ENCODE measurements at places on chromosomes 7 and 10. TPM values are rescaled to one million over a fixed set of nuclear protein-coding genes. Genes with fewer than 3 reads are reported as not detected.

DNA sequence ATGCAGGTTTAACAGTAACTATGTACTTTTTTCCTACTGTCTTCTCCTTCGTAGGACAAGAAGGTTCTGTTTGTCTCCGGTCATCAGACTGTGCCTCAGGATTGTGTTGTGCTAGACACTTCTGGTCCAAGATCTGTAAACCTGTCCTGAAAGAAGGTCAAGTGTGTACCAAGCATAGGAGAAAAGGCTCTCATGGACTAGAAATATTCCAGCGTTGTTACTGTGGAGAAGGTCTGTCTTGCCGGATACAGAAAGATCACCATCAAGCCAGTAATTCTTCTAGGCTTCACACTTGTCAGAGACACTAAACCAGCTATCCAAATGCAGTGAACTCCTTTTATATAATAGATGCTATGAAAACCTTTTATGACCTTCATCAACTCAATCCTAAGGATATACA is 2.4 kb downstream of the DKK1 start:
- no peak for DNase-seq

Gene IDI2
- not detected for total RNA-seq

GRCh38 chr10:89554433-89554832 is 19.0 kb upstream of the SLC16A12 start:
- no peak for DNase-seq

GRCh38 chr7:151378011-151378410 is 31.8 kb downstream of the WDR86 start:
- no peak for DNase-seq

DNA sequence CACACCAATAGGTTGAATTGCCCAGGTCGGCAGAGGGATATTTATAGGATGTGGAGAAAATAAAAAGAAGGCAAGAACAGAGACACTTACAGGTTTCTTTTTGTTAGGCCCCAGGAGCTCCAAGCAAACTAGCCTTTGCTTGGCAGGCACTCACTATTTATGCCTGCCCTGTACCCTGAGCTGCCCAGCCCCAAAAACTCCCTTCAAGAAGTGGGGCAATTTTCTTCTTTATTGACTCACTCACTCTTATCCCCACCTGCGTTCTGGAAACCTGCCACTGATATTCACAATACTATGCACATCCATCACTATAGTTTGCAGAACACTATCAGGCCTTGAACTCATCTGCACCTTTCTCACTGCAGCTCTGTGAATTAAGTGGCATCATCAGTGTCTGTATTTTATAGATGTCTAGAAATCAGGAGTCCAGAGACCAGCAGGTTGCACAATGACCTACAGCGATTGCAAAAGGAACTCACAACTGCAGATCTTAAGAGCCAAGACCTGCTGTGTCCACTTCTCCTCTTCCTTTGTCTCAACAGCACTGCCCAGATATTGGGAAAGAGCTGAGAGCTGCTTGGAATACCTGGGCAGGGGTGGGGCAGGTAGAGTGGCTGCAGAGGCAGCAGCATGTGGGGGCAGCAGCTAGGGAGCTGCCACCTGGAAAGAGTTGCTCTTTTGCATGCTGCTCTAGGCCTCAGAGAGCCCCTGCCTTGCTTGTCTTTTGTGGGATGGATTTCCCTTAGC is at the start of gene SFTPD:
Gene SFTPD (minus strand): TSS at position 130 of the 747 bp plus-strand sequence. CDS start 2,446 bp downstream, outside the sequence.
- DNase-seq: no peak

GRCh38 chr10:77289027-77289501 is 348.5 kb downstream of the KCNMA1 start:
- DNase-seq: no peak

GRCh38 chr10:72176701-72177100 is 39.1 kb upstream of the ANAPC16 start:
- DNase-seq: no peak

Gene PHKG1
- 2.0 TPM for total RNA-seq

Gene LIPJ
- 0.07 TPM for total RNA-seq

Gene CYP3A7
- not detected for total RNA-seq

DNA sequence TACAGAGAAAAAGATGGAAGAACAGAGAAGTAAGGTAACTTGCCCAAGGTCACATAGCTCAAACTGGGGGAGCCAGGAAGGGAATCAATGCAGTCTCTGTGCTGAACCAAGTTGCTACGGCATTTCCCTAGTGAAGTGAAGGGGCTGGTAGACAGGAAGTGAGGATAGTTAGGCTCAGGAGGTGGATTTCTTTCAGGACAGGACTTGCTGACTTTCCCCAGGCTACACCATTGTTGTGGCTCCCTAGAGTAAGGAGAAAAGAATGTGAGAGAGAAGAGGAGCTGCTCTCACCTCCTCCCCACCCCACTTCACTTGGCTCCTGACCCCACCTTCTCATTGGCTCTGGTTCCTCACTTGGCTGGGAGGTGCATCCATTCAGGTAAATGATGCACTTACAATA is 316.9 kb downstream of the INHBA start:
- DNase-seq: no peak

DNA sequence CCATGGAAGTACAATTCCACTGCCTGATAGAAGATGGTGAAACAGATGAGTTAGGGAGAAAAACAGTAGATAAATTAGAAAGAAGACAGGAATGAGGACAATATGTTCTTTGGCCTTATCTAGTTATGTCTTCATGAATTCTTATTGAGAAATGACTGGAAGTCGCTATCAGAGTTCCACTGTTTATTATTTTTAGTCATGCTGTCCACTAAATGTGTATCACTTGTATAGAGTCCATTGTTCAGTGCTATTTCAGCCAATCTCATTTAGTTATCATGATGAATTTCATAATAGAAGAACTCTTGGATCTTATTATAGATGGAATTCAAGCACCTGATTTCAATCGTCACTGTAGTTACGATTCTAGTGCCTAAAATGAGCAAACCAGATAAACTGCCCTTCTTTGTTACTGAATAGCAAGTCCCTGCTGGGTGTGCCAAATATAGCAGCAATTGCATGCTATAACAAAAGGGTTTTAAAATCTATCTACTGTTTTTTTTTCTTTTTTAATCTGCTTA is 177.7 kb upstream of the COL1A2 start:
- DNase-seq: no peak

GRCh38 chr7:78169992-78170391 is 371.4 kb downstream of the PHTF2 start:
- no peak for DNase-seq

GRCh38 chr10:132960071-132960472 is 17.7 kb upstream of the CFAP46 start:
- no peak for DNase-seq

- DNase-seq: no peak
Measured at GRCh38 chr10:13080643-13081042, 19.3 kb upstream of the OPTN start.

- DNase-seq: no peak
Measured at GRCh38 chr7:72309476-72309875, 102.7 kb downstream of the CALN1 start.

- DNase-seq: no peak
Measured at GRCh38 chr10:266974-267425, 131.7 kb downstream of the ZMYND11 start.

- no peak for DNase-seq
Measured at GRCh38 chr7:78792006-78792405, 661.5 kb downstream of the MAGI2 start.

Gene SLC16A12
- not detected for total RNA-seq

DNA sequence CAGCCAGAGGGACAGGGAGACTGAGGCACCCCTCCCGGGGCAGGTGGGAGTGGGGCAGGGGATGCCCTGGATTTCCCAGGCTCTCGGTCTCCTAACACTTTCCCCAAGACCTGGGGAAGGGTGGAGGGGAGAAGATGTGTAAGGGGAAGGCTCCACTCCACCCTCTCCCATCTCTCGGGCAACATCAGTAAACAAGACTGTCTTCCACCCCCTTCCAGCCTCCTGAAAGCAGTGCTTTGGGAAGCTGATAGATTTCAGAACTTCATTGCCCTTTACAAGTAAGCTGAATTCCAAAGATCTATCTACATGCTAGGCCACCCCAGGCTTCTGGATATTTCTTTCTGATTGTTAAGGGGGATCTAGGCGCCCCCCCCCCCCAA is 3.7 kb downstream of the FLNC start:
- DNase-seq: no peak

DNA sequence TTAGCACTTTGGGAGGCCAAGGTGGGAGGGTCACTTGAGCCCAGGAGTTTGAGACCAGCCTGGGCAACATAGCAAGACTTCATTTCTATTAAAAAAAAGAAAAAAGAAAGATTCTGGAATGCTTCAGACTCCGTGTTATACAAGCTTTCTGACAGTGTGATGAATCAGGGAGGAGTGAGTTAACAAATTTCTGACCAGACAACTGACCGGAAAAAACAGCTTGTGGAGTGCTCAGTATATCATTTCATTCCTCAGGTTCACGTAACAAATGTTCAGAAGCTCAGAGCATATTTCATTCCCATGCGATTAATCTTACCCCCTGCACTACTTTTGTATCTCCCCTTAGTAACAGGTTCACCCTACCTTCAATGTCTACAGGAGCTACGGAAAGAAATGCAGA is 28.6 kb upstream of the TNPO3 start:
- no peak for DNase-seq

Gene CALML5
- total RNA-seq: not detected

- DNase-seq: no peak
Measured at GRCh38 chr10:79022565-79023230, 46.1 kb upstream of the ZMIZ1 start.

Gene NKX2-3
- total RNA-seq: not detected

Gene STEAP4
- total RNA-seq: 0.09 TPM

Gene MMP21
- total RNA-seq: 0.10 TPM

GRCh38 chr7:120274482-120274881 is 1.5 kb downstream of the KCND2 start:
- no peak for DNase-seq
